CD8-positive, alpha-beta memory T cell (primary cell): ENCODE measurements at places on chromosomes 5 and 9.

GRCh38 chr9:33429256-33429985, 18.0 kb downstream of the AQP3 start:
- DNase-seq = no peak
- H3K36me3 ChIP-seq = no peaks in the 10 kb centered on the region
- no peaks in the 10 kb centered on the region for H3K27me3 ChIP-seq
- no peak overlapping the region for H3K4me3 ChIP-seq
- H3K4me1 ChIP-seq = no peaks in the 10 kb centered on the region

DNA sequence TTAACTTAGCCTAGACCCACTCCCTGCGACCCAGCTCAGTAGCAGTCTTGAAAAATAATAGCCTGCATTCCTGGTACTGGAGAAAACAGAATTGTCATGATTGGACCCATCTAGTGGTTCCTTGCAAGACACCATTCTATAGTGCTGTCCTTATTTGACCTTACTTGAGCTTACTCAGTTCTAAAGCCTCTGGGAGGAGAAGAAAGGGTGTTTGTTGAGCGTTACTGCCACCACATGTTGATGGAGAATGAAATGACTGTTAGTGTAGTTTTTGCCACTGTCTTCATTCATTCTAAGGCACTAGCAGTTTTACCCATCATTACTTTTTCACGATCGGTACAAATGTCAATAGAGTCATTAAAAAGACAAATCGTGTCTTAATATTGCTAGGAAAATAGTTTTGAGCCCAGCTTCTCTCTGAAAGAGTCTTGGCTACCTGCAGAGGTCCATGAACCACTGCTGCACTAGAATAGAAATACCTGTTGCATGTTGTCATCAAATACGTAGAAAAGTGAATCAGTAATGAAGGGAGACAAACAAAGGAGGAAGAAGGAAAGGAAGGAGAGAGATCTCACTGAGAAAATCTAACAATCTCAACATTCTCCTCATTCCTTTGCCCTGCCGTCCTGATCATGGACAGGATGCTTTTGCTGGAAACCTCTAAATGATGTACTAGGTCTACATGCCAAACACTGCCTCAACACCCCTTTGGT, 96.0 kb downstream of the LIX1 start:
- no peak for DNase-seq
- H3K4me3 ChIP-seq = no peak overlapping the region
- H3K36me3 ChIP-seq = no peaks in the 10 kb centered on the region
- no peak overlapping the region for H3K27ac ChIP-seq
- H3K27me3 ChIP-seq = no peaks in the 10 kb centered on the region
- H3K4me1 ChIP-seq = no peaks in the 10 kb centered on the region

DNA sequence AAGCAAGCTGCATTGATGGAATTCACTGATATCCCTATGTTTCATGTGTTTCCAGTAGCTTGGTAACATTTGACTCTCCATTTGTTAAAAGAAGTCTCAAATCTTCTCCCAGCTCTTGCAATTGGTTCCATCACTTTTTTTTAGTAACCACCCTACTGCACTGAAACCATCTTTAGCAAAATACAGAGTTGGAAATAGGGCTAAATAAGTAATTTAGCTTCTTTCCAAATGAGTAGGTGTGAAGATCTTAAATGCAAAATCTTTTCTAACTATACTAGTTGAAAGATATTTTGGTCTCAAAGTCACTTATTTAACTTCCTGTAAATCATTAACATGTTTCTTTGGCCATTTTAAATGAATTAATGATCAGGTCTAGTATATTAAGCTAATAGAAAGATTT, 138.1 kb downstream of the DIRAS2 start:
- no peak overlapping the region for H3K27ac ChIP-seq
- DNase-seq = no peak

- H3K36me3 ChIP-seq = no peaks in the 10 kb centered on the region
- DNase-seq = no peak
- H3K27ac ChIP-seq = no peak overlapping the region
- H3K27me3 ChIP-seq = no peaks in the 10 kb centered on the region
Observed at GRCh38 chr5:137084016-137084415, 415.1 kb downstream of the SPOCK1 start.

DNA sequence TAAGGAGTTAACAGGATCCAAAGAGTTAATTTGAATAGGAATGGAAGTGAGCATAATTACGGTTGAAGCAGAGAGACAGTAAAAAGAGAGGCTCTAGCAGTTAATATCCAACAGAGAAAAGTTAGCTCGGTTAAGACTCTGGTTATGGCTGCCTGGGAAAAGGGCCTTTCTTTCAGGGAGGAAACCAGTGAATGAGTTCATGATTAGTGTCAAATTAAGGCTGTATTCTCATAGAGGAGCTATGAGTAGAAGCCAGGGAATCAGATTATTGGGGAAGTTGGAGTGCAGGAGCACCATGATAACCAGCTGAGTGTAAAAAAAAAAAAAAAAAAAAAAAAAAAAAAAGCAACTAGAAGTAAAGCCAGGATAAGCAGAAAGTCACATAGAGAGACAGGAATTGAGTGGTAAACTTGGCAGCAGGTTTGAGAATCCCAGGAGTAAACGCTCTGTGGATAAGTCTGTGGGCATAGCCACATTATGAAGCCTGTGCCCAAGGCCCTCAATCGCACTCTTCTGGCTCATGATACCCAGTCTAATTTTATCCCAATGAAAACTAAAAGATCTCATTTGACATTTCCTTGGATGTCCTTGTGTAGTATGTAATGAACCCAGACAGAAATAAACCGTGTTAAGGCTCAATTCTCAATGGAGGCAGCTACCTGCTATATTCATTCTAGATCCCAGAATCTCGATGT, 372.6 kb upstream of the MPDZ start:
- no peaks in the 10 kb centered on the region for H3K36me3 ChIP-seq
- no peaks in the 10 kb centered on the region for H3K27me3 ChIP-seq
- H3K4me1 ChIP-seq = no peaks in the 10 kb centered on the region
- DNase-seq = no peak

DNA sequence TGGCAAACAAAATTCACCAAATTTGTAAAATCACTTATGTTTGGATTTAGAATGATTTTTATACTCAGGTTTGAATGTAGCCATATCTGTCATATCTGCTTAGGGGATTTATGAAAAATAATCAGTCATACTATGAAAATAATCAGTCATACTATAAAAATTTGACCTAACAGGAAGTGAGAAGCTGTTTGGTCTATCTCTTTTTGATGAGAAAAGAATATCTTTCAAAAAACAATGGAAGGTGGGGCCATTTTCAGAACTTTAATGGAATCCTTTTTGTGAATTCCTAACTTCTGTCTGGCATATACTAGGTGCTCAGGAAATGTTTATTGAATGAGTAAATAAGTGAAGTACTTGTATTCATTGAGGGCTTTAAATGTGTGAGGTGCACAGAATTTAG, 70.1 kb downstream of the CWC27 start:
- H3K4me3 ChIP-seq = no peak overlapping the region
- no peak overlapping the region for H3K27ac ChIP-seq
- H3K36me3 ChIP-seq = no peaks in the 10 kb centered on the region
- no peaks in the 10 kb centered on the region for H3K27me3 ChIP-seq
- no peak for DNase-seq
- H3K4me1 ChIP-seq = no peaks in the 10 kb centered on the region

GRCh38 chr5:15682566-15682965, 182.6 kb downstream of the FBXL7 start:
- no peaks in the 10 kb centered on the region for H3K4me1 ChIP-seq
- H3K4me3 ChIP-seq = no peak overlapping the region
- no peak overlapping the region for H3K27ac ChIP-seq
- H3K36me3 ChIP-seq = no peaks in the 10 kb centered on the region
- no peaks in the 10 kb centered on the region for H3K27me3 ChIP-seq

DNA sequence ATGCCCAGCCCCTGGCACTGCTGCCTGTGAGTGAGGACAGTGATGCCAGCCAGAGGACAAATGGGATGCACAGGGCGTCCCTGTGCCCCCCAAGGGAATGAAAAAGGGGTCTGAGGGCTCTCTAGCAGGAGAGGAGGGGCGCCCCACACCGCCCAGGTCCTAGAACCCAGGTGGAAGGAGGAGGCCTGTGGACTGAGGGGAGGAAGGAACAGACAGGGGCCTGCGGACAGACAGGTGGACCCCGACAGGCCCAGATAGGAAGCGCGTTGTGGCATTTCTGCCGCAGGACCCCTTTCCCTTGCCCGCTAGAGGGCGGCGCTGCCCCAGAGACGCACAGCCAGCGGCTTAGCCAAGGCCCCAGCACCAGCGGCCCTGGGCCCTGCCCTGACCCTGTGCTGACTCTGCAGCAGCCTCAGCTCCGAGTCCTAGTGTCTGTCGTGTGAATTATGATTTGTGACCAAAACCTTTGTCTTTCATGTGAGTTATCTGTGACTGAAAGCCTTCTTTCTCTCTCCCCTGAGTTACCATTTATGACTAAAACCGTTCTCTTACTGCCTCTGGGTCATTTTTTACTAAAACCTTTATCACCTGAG, 30.7 kb downstream of the TRIP13 start:
- H3K4me1 ChIP-seq = no peaks in the 10 kb centered on the region
- DNase-seq = peak; percentile 58
- H3K27ac ChIP-seq = no peak overlapping the region
- H3K4me3 ChIP-seq = no peak overlapping the region
- H3K27me3 ChIP-seq = peaks cover 7% of the 10 kb centered on the region

DNA sequence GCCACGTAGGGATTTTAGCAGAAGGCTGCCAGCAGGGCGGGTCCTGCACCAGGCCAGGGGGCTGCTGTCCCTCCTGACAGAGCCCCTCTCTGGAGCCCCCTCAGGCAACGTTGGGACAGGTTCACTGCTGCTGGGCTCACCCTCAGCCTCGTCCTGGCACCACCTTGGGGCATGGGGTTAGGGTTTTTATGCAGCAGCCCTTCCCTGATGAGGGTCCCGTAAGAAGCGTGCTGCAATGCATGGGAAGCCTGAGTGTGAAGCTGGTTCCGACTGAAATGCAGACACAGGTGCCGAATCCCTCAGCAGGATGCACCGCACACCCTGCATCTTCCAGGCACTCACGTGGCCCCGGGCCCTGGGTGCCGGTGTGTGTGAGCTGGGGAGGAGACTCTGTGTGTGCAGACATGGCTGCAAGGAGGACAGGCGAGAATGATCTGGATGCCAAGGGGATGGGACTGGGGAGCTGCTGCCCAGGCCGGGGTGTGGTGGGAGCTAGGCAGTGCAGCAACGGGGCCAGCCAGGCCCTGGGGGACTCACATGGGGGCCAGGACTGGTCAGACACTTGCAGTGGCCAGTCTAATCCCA, 27.1 kb downstream of the ZDHHC11B start:
- H3K36me3 ChIP-seq = no peaks in the 10 kb centered on the region
- DNase-seq = no peak
- no peak overlapping the region for H3K27ac ChIP-seq
- peaks cover 11% of the 10 kb centered on the region for H3K4me1 ChIP-seq
- H3K4me3 ChIP-seq = no peak overlapping the region

DNA sequence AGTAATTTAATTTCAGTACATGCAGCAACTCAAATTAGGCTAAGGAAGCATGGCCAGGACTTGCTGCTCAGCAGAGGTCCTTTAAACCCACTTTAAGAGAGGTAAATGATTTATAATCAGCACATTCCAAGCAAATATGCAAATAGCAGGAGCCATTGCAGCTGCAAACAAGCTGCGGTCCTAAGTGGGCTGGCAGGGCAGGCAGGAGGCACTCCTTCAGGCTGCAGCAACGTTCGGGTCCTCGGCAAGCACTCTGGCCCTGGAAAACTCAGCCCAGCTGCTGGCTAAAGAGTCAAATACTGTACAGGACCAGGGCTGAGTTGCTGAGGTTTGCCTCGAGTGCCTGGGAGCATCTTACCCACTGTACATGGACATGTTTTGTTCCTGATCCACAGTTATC, 126.9 kb downstream of the FSTL4 start:
- H3K4me3 ChIP-seq = no peak overlapping the region
- no peak overlapping the region for H3K27ac ChIP-seq
- no peaks in the 10 kb centered on the region for H3K36me3 ChIP-seq
- H3K27me3 ChIP-seq = no peaks in the 10 kb centered on the region
- no peak for DNase-seq

GRCh38 chr5:96946381-96946780, 10.5 kb downstream of the LNPEP start:
- no peak overlapping the region for H3K27ac ChIP-seq

- H3K36me3 ChIP-seq = no peaks in the 10 kb centered on the region
- no peak for DNase-seq
- H3K27me3 ChIP-seq = no peaks in the 10 kb centered on the region
- no peak overlapping the region for H3K4me3 ChIP-seq
Observed at GRCh38 chr5:137283801-137284200, 215.3 kb downstream of the SPOCK1 start.

DNA sequence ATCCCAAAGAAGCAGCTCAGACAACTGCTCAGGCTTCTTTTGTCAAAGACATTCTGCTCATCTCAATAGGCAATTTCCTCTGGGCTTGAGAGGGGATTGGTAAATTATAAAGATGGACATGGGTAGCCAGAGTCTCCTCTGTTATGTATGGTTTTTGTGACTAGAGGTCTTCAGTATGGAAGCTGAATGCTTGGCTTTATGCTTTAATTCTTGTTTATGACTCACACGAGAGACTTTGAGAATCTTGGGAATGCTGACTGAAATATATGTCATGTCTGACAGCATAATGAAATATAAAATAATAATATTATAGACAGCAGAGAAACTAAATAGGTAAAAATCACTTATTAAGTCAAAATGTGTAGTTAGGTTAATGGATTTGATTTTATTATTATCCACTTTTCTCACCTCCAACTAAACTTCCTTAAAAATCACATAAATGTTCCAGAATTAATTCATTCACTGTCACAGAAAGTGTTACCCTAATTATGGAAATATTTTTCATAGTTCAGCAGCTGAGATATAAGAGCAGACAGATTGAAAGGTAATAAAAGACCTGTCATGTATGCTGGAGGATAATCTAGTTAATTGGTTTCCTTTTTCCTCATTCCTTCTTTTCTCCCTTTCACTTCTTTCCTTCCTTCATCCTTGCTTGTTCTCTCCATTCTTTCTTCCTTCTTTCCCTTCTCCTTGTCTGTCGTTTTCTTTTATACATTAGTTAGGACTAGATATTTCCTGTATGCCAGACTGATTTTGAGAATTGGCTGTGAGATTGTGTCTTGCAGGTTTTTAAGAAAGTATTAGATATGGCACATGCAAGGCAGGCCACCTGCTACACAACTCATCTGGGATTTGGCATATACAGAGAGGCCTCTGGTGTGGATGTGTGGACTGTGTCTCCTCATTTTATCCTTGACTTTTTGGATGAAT, 1866.1 kb upstream of the NUDT12 start:
- no peak for DNase-seq
- no peaks in the 10 kb centered on the region for H3K36me3 ChIP-seq
- H3K4me1 ChIP-seq = no peaks in the 10 kb centered on the region

- DNase-seq = no peak
- no peaks in the 10 kb centered on the region for H3K36me3 ChIP-seq
- no peak overlapping the region for H3K27ac ChIP-seq
- no peak overlapping the region for H3K4me3 ChIP-seq
- H3K4me1 ChIP-seq = no peaks in the 10 kb centered on the region
- no peaks in the 10 kb centered on the region for H3K27me3 ChIP-seq
Observed at GRCh38 chr9:71608825-71609447, 159.4 kb downstream of the CEMIP2 start.

GRCh38 chr9:81499594-81499993, 189.8 kb downstream of the TLE1 start:
- no peak for DNase-seq
- no peaks in the 10 kb centered on the region for H3K27me3 ChIP-seq
- no peaks in the 10 kb centered on the region for H3K4me1 ChIP-seq
- no peak overlapping the region for H3K4me3 ChIP-seq
- no peak overlapping the region for H3K27ac ChIP-seq

GRCh38 chr9:106482733-106483132, 380.2 kb upstream of the ZNF462 start:
- H3K4me1 ChIP-seq = no peaks in the 10 kb centered on the region
- H3K27ac ChIP-seq = no peak overlapping the region
- no peaks in the 10 kb centered on the region for H3K27me3 ChIP-seq
- H3K36me3 ChIP-seq = no peaks in the 10 kb centered on the region
- no peak overlapping the region for H3K4me3 ChIP-seq
